Calu3 (cell line): ENCODE measurements at places on chromosomes 12 and 14. TPM values are rescaled to one million over a fixed set of nuclear protein-coding genes. Genes with fewer than 3 reads are reported as not detected.

DNA sequence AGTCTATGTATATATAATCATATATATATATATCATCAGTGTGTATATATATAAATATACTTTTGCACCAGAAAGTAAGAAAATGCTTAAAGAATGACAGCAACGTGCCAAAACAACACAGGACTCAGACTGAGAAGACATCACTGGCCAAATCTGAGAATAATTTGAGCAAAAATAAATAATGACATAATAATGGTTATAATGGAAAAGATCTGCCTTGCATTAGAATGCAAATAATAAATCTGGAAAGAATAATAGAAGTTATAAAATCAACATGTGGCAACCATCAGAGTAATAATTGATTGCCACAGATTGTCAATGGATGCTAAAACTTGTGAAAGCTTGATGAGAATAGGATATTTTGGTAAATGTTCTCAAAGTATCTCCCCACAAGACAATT lies 61.5 kb upstream of the PLEKHG7 start:
- H3K4me1 ChIP-seq = peaks cover 10% of the 10 kb centered on the region
- no peaks in the 10 kb centered on the region for H3K27me3 ChIP-seq
- no peak for DNase-seq
- H3K4me3 ChIP-seq = no peak overlapping the region

DNA sequence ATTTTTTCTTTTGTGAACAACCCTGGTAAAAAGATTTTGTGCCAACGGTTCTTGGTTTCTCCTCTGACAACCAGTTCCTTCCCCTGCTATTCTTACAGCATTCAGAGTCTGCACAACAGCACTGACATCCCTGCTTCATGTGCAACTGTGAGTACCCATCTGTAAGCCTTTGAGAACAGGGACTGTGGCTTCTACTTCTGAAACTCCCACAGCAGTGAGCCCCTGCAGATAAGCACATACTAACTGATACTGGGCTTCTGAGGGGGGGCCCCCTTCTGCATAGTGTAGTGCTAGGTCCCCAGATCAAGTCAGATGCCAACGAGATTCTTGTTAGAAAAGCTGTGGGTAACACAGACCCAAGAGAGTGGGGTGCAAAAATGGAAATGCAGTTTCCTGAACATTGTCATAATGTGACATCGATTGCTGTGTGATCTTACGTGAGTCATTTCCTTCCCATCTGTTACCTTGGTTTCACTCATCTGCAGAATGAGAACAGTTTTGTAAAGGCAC lies 11.1 kb upstream of the NINJ2 start:
- no peaks in the 10 kb centered on the region for H3K36me3 ChIP-seq
- H3K27ac ChIP-seq = no peak overlapping the region
- H3K27me3 ChIP-seq = peaks cover 6% of the 10 kb centered on the region
- no peak for DNase-seq
- H3K4me1 ChIP-seq = no peaks in the 10 kb centered on the region
- H3K4me3 ChIP-seq = no peak overlapping the region

- peaks cover 7% of the 10 kb centered on the region for H3K4me1 ChIP-seq
- peak; percentile 23 for DNase-seq
- no peak overlapping the region for H3K4me3 ChIP-seq
- H3K27ac ChIP-seq = no peak overlapping the region
- H3K27me3 ChIP-seq = peaks cover 85% of the 10 kb centered on the region
Measured at GRCh38 chr14:67524634-67524963, 8.5 kb upstream of the PLEKHH1 start.

- no peak for DNase-seq
- peaks cover 21% of the 10 kb centered on the region for H3K27me3 ChIP-seq
- no peak overlapping the region for H3K27ac ChIP-seq
- no peaks in the 10 kb centered on the region for H3K4me1 ChIP-seq
- H3K4me3 ChIP-seq = no peak overlapping the region
Measured at GRCh38 chr12:29711381-29711780, 72.4 kb downstream of the TMTC1 start.

Gene ANO4
- 1.3 and 1.9 TPM in 2 replicates for total RNA-seq

GRCh38 chr14:90154110-90154509 lies 92.3 kb downstream of the KCNK13 start:
- no peak overlapping the region for H3K4me3 ChIP-seq
- H3K27ac ChIP-seq = no peak overlapping the region
- no peaks in the 10 kb centered on the region for H3K4me1 ChIP-seq
- H3K36me3 ChIP-seq = no peaks in the 10 kb centered on the region
- no peak for DNase-seq

Gene STON2
- total RNA-seq = 28.2 and 39.3 TPM in 2 replicates

- no peak for DNase-seq
- no peak overlapping the region for H3K4me3 ChIP-seq
- H3K27ac ChIP-seq = no peak overlapping the region
- no peaks in the 10 kb centered on the region for H3K27me3 ChIP-seq
- H3K4me1 ChIP-seq = peaks cover 8% of the 10 kb centered on the region
Measured at GRCh38 chr12:24919346-24920001, 29.4 kb downstream of the BCAT1 start.

GRCh38 chr12:45331552-45331951 lies 115.7 kb downstream of the ANO6 start:
- no peaks in the 10 kb centered on the region for H3K4me1 ChIP-seq
- H3K27me3 ChIP-seq = no peaks in the 10 kb centered on the region
- DNase-seq = no peak
- H3K27ac ChIP-seq = no peak overlapping the region

Gene CDKN3
- 41.1 and 50.3 TPM in 2 replicates for total RNA-seq

DNA sequence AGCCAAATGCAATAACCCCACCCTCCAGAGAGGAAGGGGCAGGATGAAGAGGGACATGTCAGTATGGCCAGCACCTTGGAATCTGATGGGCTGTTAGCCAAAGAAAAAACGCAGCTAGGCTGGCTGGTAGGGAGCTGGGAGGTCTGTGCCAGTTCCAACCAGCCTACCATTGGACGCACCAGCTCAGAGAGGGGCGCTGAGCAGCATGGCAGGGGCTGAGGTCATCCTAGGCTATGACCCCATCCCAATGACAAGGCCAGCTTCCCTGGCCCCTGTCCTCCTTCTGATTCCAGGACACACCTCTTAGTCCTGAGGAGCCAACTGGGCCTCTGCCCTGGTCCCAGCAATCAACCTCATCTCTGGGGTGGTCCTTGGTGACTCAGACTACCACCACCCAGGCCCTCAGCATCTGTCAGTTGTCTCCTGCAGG lies 12.2 kb downstream of the ACTN1 start:
- no peak overlapping the region for H3K27ac ChIP-seq
- DNase-seq = peak; percentile 46
- H3K36me3 ChIP-seq = peaks cover 58% of the 10 kb centered on the region
- H3K4me3 ChIP-seq = no peak overlapping the region

Gene KCNH5
- total RNA-seq = not detected in 2 replicates

DNA sequence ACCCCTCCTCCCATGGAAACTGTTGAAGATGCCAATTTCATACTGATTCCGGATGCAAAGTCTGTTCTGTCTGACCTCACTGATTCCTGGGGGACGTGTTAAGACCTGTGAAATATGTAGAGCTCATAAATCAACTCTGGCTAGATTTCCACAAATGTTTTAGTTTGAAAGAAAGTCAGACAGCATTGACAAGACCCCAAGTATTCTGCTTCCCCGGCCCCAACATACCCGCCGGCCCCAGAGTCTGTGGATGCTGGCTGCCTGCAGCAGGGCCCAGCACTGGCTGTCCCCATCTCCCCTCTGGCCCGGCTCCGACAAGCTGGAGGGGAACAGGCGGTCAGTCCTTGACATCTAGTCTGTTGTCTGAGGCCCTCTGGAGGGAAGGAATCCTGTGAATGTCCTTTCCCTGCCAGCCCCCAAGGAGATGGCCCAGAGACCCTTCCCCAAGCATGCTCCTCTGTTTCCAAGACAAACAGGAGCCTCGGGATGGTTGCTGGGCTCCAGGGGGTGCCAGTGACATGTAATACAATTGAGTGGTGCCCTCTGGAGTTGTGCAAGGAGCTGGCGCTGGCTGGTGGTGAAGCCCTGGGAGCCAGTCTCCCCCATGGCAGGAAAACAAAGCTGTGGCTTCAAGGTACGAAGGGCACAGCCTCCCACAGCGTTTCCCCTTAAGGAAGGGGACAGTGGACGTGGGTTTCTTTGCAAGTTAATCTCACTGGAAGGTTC lies 22.3 kb downstream of the FBLN5 start:
- H3K4me3 ChIP-seq = no peak overlapping the region
- no peak overlapping the region for H3K27ac ChIP-seq
- H3K4me1 ChIP-seq = no peaks in the 10 kb centered on the region
- peaks cover 16% of the 10 kb centered on the region for H3K27me3 ChIP-seq
- no peaks in the 10 kb centered on the region for H3K36me3 ChIP-seq
- DNase-seq = no peak
